ENCODE measurements at places on chromosomes 11 and 22. TPM values are rescaled to one million over a fixed set of nuclear protein-coding genes. Genes with fewer than 3 reads are reported as not detected.

Gene OOSP1
- total RNA-seq, result not detected

GRCh38 chr22:31346733-31347250, 646 bp upstream of the PATZ1 start:
- DNase-seq, result no peak

GRCh38 chr11:78759071-78759470, 184.4 kb upstream of the NARS2 start:
- DNase-seq, result no peak

Gene TIGD3
- total RNA-seq, result 2.0 TPM

GRCh38 chr22:21866833-21867527, 465 bp downstream of the MAPK1 start:
- no peak for DNase-seq
